ENCODE measurements at places on chromosomes 11 and 22. TPM values are rescaled to one million over a fixed set of nuclear protein-coding genes. Genes with fewer than 3 reads are reported as not detected.

Gene SORL1
- polyA plus RNA-seq, result 13.5 TPM

Gene OLFML1
- polyA plus RNA-seq, result 8.2 TPM

Gene C11orf97
- polyA plus RNA-seq, result 0.59 TPM

Gene MYBPC3
- polyA plus RNA-seq, result 0.51 TPM

Gene AMPD3
- 3.6 TPM for polyA plus RNA-seq

Gene MYRF
- polyA plus RNA-seq, result 115 TPM

Gene LRRC75B
- 34.5 TPM for polyA plus RNA-seq

Gene DNAJB13
- not detected for polyA plus RNA-seq

Gene BTBD18
- polyA plus RNA-seq, result 0.39 TPM

Gene OR52I2
- polyA plus RNA-seq, result not detected

Gene RIC3
- polyA plus RNA-seq, result 3.6 TPM

Gene ZNF280B
- 0.78 TPM for polyA plus RNA-seq

Gene RNH1
- polyA plus RNA-seq, result 200 TPM

Gene CTSF
- 1.5 TPM for polyA plus RNA-seq

Gene LMNTD2
- 19.1 TPM for polyA plus RNA-seq

Gene RASGRP2
- 0.10 TPM for polyA plus RNA-seq

Gene MMP13
- not detected for polyA plus RNA-seq

Gene QSER1
- 3.7 TPM for polyA plus RNA-seq

Gene OR8D2
- not detected for polyA plus RNA-seq

Gene HEPHL1
- polyA plus RNA-seq, result 0.17 TPM

All from hepatocyte (in vitro differentiated cells).